ENCODE measurements at places on chromosomes 5 and 9.

DNA sequence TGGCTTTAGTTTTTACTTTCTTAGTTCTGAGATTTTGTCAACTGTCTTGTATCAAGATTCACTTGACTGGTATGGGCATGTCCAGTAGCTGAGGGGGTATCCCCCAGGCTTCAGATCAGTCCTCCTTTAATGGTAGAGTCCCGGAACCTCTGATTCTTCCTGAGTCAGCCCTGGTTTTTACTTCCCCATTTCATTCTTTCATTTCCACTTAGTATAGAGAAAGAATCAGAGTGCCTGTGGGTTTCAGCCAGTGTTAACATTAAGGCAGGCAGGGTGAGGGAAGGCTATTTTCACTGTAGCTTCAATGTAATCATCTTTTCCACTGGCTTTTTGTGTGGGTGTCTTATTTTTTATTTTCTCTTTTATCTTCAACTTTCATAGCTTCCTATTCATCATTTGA is 8.3 kb upstream of the COMMD10 start:
- no peak for DNase-seq

DNA sequence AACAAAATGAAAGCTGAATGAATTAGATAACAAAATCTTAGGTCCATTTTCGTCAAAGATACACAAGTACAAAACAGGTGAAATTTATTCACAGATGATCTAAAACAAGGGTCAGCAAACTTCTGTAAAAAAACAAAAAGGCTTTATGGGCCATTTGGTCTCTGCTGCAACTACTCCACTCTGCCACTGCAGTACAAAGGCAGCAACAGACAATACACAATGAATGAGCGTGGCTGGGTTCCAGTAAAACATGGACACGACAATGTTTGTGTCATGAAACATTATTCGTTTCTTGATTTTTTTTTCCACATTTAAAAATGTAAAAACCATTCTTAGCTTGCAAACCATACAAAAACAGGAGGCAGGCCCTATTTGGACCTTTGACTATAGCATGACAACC is 71.9 kb downstream of the ECPAS start:
- no peak for DNase-seq

DNA sequence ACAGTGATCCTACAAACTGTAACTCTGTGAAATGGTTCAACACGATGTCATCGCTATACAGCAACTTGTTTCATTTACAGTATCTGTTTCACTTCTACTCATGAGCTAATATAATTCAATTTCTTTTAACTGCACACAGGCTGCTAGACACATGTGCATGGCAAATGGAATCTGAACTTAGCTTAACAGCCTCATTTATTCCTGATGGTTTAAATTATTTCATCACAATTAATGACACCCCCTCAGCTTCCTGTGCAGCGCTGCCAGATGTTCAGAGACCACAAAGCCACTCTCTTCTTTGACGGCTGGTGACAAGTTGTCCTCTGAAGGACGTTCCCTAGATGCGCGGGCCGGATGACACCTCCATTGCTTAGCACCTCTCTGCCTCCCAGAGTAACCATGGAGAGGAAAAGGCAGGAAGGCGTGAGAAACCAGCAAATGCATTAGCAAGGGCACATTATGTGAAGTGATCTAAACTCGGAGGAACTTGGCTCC is 191.1 kb downstream of the BNC2 start:
- no peak for DNase-seq

DNA sequence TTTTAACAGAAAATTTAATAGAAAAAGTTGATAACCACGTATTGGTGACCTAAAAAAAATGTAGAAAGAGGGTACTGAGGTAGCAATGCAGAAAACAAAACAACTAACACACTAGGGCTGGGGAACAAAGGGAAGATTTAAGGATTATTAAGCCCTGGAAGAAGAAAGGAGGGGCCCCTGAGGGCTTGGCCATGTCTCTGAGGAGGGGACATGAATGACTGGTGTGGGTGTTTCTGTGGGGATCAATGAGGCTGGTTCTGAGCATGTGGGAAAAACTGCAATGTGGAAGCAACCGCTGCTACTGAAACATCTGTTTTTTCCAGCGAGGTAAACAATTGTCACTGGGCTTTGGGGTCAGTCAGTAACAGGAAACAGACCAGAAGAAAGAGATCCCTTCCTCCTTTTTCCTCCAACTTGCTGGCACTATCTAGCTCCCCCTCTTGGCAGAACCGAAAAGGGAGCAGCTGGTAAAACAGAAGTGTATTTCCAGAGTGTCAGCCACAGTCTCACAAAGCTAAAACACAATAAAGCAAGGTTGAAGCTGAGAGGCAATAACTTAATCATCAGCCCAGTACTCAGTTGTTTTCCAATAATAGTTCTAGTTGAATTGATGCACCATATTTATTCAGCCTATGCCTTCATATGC is 48.3 kb downstream of the ATPSCKMT start:
- DNase-seq = no peak

- no peak for DNase-seq
Observed at GRCh38 chr9:136143215-136144001, 24.7 kb upstream of the TMEM250 start.

- DNase-seq = no peak
Observed at GRCh38 chr5:159814805-159815585, 101.3 kb upstream of the ADRA1B start.

DNA sequence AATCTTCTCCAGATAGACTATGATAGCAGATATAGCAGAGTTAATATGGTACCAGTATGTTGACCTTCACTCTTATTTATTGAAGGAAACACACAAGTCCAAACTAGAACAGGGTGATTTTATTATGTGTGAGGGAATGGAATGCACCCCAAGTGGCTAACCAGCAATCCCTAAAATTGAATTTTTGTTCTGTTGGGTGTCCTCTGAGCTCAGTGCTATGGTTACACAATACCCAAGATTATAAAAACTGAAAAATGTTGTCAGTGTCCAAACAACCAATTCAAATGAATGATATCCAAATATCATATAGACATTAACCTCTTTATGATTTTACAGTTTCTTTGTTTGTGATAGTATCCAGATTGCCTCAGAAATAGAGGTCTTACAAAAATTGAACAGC is 60.9 kb downstream of the NNT start:
- no peak for DNase-seq

DNA sequence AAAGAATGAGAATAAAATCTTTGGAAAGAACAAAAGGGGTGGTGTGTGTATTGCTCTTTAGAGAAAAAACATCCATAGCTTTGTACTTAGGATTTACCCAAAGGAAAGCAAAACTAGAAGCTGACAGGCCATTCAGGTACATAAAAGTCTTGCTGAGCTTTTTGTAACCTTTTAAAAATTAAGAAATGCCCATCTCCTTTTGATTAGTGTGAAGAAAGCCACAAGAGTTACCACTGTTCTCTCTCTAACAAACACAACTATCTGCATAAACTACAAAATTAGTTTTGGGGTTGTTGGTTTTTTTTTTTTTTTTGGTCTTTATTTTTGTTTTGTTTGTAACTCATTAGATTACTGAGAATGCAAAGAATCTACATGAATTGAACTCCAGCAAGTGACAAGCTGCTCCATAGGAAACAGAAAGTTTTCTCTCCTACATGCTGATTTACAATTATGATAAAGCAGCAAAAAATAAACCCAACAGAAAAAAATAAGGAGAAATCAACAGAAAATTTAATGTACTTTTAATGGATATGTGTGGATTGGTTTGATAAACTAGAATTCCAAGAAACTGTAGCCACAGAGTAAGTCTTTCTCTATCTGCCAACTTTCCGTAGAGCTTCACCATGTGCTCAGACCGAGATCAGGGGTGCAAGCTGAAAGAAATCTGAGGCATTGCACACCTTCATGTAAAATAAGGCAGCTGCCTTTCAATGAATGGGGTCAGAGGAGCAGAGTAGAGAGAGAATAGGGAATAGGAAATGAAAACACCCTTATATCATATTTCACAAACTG is 12.3 kb downstream of the BAAT start:
- no peak for DNase-seq

- no peak for DNase-seq
Observed at GRCh38 chr5:3104429-3105060, 353.1 kb upstream of the IRX2 start.

GRCh38 chr5:39256477-39257235 is 37.3 kb upstream of the FYB1 start:
- DNase-seq = no peak

- no peak for DNase-seq
Observed at GRCh38 chr9:105307591-105308130, 63.2 kb downstream of the SLC44A1 start.

- no peak for DNase-seq
Observed at GRCh38 chr5:14062178-14062577, 81.0 kb upstream of the TRIO start.

GRCh38 chr9:125447202-125447802 is 185.7 kb downstream of the GAPVD1 start:
- no peak for DNase-seq

DNA sequence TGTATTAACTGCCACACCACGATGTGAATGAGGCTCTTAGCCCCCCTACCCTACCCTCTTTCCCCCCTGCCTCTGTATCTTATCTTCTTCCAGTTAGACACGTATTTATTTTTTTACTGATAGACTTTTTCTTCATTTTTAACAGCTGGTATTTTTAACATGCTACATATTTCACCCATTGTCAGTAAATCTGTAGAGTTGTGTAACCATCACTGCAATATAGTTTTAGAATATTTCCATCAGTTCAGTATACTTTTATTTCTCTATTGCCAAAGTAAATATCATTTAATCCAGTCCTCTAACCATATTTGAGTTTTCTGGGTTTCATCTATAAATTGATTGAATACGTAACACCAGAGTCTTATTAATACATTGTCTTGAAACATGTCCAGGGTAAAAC is 62.8 kb downstream of the SPATA31C2 start:
- DNase-seq = no peak

GRCh38 chr5:10441992-10442435 is 335 bp downstream of the ROPN1L start:
- no peak for DNase-seq

All from activated T-cell treated with anti-CD3 and anti-CD28 coated beads for 1 hour (primary cell).